Mucosa of descending colon (tissue), 3 donors: ENCODE measurements at places on chromosomes 1 and 21.

DNA sequence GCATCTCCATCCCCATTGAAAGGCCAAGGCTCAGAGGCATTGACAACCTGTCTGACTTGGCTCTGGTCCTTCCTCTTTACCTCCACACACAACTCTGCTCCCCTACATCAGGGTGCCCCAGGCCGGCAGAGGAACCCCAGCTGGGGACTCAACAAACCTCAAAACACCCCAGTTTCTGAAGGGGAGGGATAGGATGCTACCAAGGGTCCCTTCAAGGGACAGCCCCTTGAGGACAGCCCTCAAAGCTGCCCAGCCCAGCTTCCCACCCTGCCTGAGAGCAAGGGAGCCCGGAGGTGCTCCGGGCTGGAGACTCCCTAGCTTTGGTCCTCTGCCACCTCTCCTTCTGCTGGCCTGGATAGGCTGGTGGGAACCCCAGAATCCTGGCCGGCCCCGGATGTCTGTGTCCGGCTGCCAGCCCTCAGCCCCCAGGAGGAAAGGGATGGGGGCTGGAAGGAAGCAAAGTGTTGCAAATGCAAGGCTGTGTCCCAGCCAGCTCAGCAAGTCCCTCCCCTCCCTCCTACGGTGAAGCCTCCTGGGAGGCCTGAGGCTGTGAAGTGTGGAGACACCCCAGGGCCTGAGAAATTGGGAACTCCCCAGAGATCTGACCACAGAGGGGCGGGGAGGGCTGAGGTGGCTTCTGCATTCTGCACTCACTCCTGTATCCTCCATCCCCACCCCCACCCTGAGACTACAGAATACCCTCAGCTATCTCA, 1.1 kb upstream of the MARCKSL1 start:
- DNase-seq = no peak

DNA sequence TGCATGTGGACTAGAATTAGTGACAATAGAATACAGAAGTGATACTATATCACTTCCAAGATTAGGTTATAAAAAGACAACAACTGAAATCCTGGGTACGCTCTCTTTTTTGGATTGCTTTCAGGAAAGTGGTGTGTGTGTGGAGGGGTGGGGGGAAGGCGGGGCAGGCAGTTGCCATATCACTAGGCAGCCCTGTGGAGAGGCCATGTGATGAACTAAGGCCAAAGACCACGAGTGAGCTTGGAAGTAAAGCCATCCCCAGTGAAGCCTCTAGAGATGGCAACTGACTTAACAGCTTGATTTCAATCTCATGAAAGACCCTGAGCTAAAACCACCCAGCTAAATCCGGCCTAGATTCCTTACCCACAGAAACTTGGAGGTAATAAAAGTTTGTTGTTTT, 6.2 kb upstream of the ASPM start:
- no peak for DNase-seq

DNA sequence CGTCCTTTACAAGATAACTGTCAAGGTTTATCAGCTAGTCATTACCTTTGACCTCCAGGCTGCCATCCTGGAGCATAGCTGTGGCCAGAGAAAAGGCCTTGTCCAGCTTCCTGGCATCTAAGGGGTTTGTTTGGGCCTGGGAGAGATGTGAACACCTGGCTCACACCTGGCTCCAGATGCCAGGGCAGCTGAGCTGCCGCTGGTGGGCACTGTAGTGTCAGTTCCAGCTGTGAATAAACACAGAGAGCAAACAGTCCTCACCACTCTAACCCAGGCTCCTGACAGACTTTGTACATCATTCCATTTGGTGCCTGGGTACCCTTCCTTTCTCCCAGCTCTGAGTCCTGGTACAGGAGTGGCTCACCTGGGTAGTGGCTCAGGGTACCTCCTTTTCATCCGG, 14.3 kb upstream of the KCNA10 start:
- no peak for DNase-seq

DNA sequence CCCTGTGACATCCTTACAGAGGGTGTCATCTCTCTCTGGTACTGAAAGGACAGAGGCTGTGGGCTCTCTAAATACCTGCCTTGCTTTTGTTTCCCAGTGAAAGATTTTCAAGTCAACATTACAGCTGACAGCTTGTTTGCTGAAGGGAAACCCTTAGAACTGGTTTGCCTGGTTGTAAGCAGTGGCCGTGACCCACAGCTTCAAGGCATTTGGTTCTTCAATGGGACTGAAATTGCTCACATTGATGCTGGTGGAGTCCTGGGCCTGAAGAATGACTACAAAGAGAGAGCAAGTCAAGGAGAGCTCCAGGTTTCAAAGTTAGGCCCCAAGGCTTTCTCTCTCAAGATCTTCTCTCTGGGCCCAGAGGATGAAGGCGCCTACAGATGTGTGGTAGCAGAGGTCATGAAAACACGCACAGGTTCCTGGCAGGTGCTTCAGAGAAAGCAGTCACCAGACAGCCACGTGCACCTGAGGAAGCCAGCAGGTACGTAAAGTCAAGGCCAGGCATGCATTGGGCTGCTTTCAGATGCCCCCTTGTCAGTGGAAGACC, 11.8 kb downstream of the CD101 start:
- no peak for DNase-seq

- DNase-seq = no peak
Observed at GRCh38 chr21:38842079-38842478, 36.4 kb downstream of the ETS2 start.

DNA sequence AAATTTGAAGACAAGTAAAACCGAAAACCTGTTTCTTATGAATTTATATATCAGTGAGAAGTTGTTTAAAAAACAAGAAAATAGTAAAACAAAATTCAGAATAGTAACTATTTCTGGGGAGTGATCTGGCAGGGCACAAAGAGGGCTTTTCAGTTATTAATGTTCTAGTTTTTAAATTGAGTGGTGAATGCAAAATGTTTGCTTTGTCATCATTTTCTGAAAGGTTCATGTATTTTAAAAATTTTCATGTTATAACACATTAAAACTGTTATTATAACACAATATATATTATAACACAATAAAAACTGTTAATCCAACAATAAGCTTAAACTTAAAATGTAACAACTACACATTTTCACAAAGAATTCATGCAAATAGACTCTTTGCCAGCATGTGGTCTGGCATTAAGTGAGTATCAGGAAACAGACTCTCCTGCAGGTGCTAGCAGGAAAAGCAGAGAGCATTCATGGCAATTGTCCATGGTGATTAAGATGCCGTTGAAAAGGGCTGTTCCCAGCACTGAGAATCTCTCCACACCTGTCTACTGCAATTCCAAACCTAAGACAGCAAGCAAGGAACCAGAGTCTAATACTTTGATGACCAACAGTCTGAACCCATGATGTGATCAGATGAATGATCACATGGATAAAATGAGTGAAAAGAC, 204.9 kb downstream of the TBX15 start:
- DNase-seq = no peak

GRCh38 chr1:167093846-167094516, at the start of gene STYXL2:
TSS of gene STYXL2 (plus strand) at chr1:167094075. CDS start at chr1:167094850, 775 bp downstream.
- DNase-seq = no peak

DNA sequence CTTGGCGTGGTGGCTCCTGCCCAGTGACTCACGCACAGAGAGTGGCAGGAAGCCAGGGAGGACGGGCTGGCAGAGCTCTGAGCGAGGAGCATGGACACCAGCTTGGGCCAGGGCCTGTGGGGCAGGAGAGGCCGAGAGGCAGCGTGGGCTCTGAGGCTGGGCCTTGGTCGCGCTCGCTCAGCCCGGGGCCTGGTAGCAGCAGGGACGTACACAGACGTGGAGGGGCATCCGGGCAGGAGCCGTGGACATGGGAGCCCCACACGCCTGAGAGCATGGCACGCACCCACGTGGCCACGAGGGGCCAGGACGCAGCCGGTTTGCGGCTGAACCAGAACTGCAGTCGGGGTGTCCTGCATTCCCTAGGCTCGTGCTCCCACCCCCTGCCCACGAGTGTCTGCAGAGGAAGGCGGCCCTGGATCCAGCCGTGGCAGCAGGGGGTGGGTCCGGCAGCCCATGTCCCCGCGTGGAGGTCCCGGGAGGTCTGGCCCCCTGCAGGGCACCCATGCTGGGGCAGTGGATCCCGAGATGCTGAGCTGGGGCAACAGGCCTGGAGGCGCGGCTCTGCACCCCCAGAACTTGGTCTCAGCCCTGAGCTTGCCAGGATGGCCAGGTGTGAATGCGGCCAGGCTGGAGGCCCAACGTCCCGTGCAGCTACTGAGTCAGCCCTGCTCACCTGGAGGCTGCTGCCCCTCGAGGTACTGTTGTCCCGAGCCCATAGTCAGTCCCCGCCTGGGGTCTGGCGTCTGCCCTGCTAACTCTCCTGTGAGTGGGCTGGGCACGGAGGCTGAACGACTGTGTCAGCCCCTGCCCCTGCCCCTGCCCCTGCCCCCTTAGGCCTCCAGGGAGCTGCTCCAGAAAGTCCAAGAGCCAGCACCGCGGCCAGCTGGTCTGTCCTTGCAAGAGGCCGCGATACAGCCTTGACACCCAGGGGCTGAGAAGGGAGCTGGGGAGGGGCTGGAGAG, 61.6 kb downstream of the SLX9 start:
- DNase-seq = peak; percentile 47

DNA sequence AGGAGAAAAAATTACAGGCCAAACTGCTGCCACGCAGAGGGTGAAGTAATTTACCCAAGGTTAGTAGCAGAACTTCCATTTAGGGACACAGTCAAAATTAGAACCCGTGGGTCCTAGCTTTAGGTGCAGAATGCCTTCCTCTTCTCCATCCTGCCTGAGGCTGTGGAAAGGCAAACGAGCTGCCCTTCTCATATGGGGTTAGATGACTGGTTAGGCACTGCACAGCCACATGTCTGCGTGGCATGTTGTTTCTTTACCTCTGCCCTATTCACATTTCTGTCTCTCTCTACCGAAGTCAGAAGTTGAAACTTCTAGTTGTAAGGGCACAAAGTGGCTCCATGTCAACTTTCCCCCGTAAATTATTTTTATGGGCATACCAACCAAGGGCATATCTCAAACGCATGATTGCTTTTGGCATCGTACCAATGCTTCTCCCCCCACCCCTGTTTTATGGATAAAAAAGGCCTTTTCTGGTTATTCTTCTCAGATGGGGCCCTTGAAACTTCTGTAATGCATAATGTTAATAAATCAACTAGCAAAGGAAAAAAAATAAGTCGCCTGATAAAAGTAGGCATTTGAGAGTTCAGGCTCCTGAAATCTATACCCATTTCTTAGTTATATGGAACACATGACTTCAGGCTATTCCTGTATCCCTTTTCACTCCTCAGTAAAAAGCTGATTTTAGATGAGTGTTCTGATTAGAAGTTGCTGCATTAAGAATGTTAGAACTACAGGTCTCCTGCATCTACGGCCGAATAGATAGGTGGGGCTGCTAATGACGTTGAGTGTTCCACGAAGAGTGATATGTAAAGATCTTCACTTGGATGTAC, 139.6 kb upstream of the NRIP1 start:
- no peak for DNase-seq

DNA sequence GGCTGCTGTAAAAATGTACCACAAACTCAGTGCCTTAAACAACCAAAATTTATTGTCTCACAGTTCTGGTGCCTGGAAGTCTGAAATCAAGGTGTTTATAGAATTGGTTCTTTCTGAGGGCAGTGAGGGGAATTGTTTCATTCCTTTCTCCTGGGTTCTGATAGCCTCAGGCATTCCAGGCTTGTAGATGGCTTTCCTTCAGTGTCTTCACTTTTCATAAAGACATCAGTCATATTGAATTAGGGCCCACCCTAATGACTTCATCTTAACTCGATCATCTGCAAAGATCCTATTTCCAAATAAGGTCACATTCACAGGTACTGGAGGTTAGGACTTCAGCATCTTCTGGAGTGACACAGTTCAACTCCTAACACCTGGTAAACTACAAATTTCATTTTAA, 15.0 kb downstream of the CDKN2C start:
- no peak for DNase-seq

DNA sequence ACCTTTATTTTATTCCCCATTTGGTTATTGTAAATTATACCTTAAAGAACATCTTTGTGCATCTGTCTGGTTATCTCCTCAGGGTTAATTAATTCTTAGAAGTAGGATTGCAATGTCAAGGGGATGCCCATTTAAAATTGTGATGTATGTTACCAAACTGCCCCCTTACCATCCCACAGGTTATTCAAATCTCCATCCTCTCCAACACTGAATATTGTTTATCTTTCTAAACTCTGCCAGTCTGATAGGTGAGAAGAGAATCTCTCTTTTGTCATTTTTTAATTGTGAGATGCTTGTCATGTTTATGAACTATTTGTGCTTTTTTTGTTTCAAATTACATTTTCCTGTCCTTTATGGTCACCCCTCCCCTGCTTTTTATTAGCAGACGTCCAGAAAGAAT, 55.8 kb downstream of the VWA5B1 start:
- no peak for DNase-seq

DNA sequence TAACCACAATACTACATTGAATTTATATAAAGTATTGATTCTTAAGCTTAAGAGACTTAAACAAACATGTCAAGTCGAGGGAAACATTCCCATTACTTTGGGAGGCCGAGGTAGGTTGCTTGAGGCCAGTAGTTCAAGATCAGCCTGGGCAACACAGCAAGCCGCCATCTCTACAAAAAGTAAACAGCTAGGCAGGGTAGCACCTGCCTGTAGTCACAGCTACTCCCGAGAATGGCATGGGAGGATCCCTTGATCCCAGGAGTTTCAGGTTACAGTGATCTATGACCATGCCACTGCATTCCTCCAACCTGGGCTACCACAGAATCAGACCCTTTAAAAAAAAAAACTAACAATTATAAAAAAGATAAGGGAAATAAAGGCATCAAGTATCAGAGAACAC, 50.4 kb downstream of the EIF4G3 start:
- no peak for DNase-seq
